ENCODE measurements at places on chromosomes 7 and 10.

DNA sequence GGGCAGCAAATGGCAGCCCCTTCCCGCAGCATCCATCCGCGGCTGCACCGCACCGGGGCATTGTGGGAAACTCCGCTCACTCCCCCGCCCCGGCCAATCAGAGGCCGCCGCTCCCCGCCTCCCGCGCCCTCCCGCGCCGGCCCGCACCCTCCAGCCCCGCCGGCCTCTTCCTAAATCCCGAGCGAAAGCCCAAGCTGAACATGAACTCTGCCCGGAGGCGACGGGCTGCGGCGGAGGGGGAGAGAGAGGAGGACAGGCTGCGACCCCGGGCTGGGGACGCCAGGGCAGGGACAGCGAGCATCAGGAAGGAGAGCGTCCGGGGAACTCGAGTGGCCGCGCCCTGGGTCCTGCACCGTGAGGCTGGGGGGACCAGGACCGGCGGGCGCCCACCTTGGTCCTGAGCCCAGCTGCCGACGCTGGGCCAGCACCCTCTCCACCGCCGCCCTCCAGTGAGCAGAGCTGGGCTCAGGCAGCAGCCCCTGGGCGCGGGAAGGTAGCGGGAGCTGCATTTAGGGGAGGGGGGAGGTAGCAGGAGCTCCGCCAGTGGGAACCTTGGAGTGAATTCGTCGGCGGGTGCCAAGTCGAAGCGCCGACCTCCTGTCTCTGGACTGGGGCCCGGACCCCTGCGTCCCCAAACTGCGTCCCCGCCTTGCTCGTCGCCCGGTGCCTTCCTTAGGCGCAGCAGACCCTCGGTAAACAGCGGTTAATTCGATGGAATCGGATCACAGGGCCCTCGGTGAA is at the start of gene DGKI:
Gene DGKI (minus strand): TSS at position 148 of the 741 bp plus-strand sequence.
- no peak for DNase-seq

DNA sequence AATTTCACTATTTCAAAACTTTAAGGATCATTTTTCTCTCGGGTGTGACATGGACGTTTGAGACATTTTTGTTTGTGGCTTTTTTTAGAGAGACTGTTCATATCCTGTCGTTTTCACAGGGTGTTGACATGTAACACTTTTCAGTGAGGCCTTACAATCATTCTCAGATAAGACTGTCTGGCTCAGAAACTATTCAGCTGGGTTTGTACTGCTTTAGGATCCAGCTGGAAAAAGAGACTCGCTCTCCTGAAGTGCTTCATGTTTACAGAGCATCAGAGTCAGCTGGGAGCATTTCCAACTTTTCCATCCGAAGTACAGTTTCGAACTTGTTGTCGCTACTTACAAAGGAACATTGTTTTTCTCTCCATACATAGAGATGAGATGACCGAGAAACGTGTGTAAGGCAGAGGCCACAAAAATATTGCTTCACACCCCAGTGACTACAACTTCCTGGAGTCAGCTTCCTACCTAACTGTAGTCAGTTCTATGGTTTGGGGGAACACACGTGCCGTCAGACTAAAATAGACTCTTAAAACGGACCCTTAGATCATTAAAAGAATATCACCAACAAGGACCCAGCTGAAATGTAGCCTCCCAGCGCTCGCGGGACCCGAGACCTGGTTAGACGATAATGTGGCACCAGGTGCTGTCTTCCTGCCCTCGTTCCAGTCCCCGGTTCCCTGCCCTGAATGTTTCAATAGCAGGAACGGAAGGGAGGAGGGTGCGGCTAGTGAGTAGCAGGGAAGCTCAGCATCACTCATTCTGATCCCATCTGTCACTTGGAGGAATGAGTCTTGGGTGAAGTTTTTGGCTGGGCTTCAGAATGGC is 78.0 kb downstream of the MKI67 start:
- DNase-seq: no peak

- no peak for DNase-seq
These were observed 94.9 kb downstream of the GPR26 start for GRCh38 chr10:123761038-123761428.

- no peak for DNase-seq
These were observed 652 bp downstream of the PCGF5 start for GRCh38 chr10:91220954-91221675.

GRCh38 chr7:40197527-40197926 is 62.7 kb downstream of the SUGCT start:
- DNase-seq: no peak

All from stimulated activated CD4-positive, alpha-beta T cell treated with anti-CD3 and anti-CD28 coated beads, Interleukin-1b, Interleukin-23, amount 100 ng/mL, for 4 hours (primary cell).